A549 treated with Mapracorat at 1 μM for 4 hours (cell line): ENCODE measurements at places on chromosomes 3 and 15. TPM values are rescaled to one million over a fixed set of nuclear protein-coding genes. Genes with fewer than 3 reads are reported as not detected.

Gene CHL1
- total RNA-seq = not detected in 5 replicates

Gene KLF15
- 0.42 to 0.56 TPM (median 0.43 TPM) in 5 replicates for total RNA-seq

Gene KCNMB3
- total RNA-seq = 0.88 to 2.0 TPM (median 1.5 TPM) in 5 replicates

Gene RASGRP1
- 0.26 to 0.47 TPM (median 0.36 TPM) in 5 replicates for total RNA-seq

Gene WDR76
- total RNA-seq = 10.9 to 14.0 TPM (median 12.9 TPM) in 5 replicates

Gene MYZAP
- 0.75 to 1.2 TPM (median 1.1 TPM) in 5 replicates for total RNA-seq

Gene HGD
- 15.0 to 22.1 TPM (median 16.0 TPM) in 5 replicates for total RNA-seq

Gene RNF13
- 32.7 to 56.1 TPM (median 37.2 TPM) in 5 replicates for total RNA-seq
